Activated CD8-positive, alpha-beta memory T cell treated with anti-CD3 and anti-CD28 coated beads for 48 hours (primary cell): ENCODE measurements at places on chromosomes 11 and 22.

- no peak for DNase-seq
Measured at GRCh38 chr11:103676413-103676812, 360.0 kb upstream of the DDI1 start.

DNA sequence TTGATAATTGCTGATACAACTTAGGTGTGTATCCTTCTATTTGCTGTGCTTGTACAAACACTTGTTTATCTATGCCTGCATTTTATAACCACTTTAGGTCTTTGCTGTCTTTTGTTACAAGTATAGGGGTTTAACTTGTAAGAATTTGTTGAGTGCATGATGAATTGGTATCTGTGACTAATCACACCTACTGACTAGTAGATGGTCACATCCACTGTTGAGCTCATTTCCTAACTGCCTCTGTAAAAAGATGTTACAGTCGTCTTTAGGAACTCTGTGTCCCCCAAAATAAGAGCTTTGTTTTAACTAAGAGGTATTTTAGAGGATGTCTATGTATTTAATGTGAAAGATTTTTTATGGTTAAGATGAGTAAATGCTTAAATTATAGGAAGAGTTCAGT, 60.5 kb downstream of the HIPK3 start:
- no peak for DNase-seq

DNA sequence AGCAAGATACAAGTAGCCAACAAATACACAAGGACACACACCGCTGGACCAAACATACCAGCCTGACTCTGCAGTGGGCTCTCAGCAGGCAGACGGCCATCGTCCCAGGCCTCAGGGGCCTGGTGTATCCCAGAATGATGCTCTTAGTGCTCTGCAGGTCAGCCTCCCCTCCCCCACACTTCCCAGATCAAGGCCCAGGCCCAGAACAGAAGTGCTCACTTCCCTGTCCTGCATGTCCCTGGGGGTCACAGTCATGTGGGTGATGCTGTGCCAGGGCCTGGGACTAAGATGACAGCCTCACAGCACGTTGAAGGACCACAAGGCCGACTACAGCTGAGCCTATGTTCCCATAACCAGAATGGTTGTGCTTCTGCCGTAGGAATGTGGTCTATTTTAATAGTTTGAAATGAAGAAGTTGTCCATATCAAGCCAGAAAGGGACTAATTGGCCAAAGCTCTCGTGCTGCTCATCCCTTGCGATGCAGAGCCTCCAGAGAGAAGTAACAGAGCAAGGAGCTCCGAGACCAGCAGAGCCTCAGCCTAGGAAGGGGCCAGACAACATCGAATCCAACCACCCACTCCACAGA, 48.6 kb downstream of the GAB4 start:
- DNase-seq: no peak

GRCh38 chr11:64330888-64331287, 9.1 kb upstream of the CCDC88B start:
- no peak for DNase-seq

DNA sequence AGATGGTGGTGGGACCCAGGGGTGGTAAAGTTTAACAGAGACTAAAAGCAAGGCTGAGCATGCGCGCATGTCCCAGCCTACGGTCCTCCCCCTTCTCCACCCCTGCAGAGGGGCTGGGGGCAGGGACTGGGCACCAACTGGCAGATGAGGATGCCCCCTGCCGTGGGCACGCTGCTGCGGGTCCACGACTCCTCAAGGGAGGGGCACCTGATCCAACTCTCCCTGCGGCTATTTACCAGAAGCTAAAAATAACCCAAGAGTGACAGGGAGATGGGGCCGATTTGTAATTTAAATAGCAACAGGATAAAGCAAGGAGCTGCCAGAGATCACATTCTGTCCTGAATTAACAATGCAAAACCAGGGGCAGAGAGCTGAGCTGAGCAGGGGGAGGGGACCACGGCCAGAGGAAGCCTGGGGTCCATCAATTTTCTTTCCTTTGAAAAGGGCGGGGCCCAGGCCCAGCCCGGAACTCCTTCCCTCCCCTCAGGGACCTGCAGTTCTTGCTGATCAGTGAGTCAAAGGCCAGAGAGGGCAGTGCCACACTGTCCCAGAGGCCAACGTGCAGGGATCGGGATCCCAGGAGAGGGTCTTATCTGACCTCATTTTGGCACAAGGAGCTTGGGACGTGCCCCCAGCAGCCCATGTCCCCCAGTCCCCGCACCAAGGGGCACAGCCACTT, 8.1 kb upstream of the DGKZ start:
- DNase-seq: no peak

DNA sequence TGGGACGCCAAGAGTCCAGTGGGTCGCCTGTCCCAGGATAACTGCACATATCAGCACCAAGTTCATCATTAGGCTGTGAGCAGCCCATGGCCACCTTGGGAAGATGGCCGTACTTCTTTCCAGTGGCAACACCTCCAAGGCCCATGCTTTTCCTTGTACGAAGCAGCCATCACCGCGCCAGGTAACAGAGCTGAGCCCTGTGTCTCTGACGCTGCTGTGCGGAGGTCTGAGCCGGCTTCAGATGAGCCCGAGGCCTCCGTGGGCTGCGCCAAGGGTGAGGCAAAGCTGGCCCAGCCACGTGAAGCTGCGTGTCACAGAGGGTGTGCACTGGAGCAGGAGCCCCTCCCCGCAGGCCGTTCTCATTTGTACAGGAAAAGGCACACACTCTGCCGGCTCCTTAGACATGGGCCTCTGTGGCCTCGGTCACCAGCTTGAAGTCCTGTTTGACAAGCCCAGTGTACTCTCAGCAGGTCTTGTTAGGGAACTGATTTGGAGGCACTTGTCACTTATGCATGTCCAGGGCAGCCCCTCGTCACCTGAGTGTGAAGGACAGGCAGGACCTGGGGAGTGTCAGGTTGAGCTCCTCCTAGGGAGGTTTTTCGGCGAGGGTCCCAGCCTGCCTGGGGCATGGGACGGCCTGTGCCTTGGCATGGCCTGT, 401.5 kb downstream of the TBC1D22A start:
- DNase-seq: no peak

GRCh38 chr11:110750100-110750499, 37.9 kb upstream of the ARHGAP20 start:
- no peak for DNase-seq
